ENCODE measurements at places on chromosomes 2 and 18.
A peak's percentile ranks its signal among the peaks of the same experiment; 100 is the strongest.

- DNase-seq, result no peak
These were observed 169.2 kb downstream of the TRIM43 start for GRCh38 chr2:95760806-95761525.

DNA sequence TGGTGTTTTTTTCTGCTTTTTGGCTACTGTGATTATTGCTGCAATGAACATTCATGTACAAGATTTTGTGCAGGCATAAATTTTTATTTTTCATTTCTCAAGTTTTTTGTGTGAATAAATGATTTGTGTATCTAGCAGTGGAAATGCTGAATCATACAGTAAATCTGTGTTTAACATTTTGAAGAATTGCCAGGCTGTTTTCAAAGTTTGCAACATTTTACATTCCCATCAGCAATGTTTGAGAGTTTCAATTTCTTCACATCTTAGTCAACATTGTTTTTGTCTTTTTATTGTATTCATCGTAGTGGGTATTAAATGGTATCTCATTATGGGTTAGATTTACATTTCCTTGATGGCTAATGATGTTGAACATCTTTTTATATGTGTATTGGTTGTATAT, 98.8 kb upstream of the RBMS1 start:
- DNase-seq, result no peak

DNA sequence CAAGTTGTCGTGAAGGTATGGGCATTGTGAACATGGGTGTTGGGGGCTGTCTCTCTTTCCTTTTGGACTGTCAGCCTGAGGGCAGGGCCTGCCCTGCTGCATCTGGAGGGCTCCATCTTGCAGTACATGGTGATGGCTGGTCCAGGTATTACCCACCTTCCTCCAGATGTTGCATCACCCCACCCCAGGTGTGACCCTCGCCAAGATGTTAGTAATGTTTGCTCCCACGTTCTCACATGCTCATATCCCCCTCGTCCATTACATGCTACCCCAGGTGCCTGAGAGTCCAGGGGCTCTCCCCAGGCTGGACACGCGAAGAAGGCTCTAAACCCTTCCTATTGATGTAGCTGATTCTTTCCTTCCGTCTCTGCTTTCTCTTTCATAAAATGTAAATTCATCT, 13.9 kb downstream of the ZAP70 start:
- DNase-seq, result no peak

DNA sequence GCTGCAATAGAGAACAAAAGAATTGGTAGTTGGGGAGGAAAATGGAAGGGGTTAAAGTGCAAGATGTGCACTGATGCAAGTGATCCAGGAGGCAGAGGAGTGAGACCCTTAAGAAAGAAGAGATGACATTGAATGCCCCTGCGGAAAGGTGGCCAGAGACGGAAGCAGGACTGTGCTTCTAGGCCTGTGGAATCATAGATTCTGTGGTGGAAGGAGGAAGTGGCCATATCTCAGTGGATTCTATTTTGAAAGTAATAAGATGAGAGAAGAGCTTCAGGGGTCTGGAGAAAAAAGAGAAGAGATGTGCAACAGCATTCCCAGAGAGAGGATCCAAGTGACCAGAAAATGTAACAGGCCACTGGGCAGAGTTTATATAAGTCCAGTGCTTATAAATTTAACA, 18.6 kb upstream of the GYPC start:
- DNase-seq, result no peak

GRCh38 chr2:149486664-149487063, 100.9 kb downstream of the MMADHC start:
- DNase-seq, result no peak

DNA sequence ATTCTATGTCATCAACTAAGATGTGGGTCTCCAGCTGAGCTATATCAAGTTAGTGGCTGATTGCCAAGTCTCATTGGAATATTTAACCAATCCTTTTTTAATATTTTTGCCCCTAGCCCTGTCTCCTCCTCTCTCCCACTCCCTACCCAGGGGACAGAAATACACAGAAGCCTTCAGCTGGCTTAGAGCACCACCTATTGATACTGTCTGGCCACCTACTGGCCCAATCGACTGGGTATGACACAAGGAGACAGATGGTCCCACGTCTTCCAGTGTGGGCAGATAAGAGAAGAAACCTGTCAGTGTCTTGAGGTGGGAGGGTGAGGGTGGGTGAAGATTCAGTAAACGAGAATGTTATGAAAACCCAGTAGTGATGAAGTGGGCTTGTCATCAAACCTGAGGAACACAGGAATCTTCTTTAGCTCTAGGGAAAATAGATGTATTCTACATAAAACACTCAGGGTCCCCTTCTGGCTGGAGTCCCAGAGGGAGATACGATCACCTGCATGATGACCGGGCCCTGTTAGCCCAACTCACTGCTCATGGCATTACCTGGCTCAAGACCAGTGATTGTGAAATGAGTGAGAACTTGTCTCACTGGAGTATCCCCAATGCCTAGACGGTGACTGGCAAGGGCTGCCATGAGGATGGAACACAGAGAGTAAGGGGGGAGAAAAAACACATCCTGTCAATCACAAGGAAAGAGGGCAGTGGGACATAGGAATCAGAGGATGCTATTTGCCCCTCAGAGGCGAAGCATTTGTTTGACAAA, 26.7 kb downstream of the POLR1A start:
- no peak for DNase-seq

GRCh38 chr2:63871864-63872263, 30.2 kb downstream of the UGP2 start:
- no peak for DNase-seq

DNA sequence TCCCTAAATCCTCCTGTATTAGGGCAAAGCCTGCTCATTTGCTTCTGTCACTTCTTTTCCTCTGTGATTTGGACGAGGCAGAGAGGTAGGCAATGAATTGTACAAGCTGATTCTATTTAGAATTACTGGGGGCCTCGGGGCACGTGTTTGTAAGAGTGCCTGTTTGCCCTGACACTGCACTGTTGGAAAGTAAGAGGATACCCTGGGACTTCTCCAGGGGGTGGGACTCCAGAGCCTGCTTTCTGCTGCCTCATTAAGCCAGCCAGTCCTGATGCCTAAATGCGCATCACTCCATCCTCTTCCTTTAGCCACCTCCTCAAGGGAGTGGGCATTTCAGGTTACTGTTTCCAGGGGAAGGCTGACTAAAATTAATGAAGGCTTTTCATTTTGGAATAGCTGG, 134.3 kb downstream of the TDRD15 start:
- no peak for DNase-seq

GRCh38 chr2:120029672-120030640, 17.1 kb downstream of the EPB41L5 start:
- DNase-seq, result no peak

- DNase-seq, result no peak
These were observed 46.7 kb downstream of the GPC1 start for GRCh38 chr2:240482141-240482540.

DNA sequence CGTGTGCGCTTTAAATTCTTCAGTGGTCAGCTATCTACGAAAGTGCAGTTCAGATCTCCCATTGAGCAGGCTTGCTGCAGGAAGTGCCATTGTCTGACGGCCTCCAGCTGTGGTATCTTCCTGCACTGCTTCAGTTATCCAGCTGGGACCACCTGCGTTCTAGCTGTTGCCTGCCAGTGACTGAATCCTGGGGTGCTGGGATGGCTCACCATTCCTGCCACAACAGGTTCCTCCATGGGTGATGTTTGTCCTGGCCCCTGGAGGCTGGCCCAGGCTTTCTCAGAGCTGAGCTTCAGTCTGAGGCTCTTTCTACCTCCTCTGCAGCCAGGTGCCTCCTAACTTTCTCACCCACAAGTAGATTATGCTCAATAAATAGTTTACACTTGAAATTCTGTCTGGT, 498.5 kb upstream of the HS6ST1 start:
- DNase-seq, result no peak

- peak; percentile 66 for DNase-seq
These were observed 71.0 kb downstream of the NOL4 start for GRCh38 chr18:34153711-34154110.

DNA sequence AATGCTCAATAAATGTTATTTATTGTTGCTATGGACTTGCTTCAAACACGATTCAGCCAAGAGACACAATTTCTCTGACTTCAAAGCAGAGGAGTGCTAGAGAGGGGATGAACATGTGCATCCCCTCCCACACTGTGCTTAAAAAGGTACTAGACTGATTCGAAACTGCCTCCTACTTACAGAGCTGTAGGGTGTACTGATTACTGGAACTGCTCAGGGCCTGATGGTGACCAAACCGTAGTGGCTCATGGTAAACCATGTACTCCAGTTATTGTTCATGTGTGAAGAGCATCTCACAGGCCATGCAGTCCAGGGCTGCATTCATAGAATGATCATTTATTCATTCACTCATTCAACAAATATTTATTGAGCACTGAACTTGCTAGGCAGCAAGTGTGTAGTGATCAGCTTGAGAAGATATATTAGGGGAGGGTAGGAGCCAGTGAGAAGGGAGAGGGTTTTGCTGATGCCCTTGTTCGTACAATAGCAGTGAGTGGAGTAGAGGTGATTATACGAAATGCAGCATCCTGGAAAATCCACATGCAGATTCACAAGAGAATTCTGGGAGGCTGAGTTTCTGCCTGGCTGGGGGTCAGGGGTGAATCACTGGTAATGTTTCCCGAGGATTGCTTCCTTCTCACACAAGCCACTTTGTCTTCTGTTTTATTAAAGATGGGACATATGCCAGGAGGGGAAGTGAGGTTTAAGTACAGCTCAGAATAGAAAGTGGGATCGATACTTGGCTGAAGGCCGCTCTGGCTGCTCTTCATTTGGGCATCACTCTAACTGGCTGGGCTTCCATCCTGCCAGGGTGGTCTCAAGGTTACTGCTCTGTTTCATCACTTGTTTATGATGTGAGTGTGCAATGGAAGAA, 245.4 kb downstream of the RAD51AP2 start:
- no peak for DNase-seq

DNA sequence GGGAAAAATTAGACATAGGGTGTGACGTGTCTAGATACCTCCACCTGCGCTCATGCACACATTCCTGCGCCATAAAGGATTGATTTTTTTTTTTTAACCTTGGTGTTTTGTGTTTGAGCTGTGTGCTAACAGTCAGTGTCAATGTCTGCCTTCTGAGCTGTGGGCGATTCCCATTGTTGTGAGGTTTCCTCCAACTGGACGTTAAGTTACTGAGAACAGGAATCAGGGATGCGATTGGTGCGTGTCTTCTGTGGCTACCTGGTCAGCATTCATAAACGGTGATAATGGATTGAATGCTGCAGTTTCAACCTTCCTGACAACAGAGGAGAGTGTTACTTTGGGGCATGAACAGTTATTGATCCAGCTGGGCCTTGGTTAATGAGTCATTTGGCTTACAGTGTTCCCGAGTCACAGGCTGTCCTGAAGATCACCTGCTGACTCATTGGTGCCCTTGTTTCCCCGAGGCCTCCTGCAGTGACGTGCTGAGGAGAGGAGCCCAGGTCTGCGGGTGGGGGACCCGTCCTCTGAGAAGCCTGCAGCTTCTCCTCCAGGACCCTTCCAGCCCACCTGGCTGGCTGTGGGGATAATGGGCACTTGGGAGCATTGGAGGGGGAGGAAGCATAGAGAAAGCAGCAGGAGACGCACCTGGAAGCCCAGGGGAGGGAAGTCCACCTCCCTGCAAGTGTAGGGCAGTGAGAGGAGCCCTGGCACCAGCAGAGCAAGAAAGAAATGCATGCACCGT, 25.8 kb upstream of the CABYR start:
- no peak for DNase-seq

DNA sequence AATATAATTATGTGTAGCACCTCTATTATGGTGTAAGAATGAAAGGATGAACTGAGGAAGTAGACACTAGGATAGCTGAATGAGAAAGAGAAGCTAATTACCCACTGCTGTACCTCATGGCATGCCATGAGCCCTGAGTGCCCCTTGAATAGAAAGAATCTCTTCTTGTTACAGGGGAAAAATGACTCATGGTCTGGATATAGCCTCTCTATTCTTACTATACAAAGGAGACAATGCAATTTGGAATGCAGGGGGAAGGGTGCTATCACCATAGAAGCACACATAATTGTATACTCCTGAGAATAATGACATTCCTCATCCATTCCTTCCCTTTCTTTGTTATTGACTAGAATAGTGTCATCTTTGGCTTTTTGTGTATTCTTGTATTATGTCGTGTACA, 385.2 kb downstream of the CDH7 start:
- peak; percentile 41 for DNase-seq

DNA sequence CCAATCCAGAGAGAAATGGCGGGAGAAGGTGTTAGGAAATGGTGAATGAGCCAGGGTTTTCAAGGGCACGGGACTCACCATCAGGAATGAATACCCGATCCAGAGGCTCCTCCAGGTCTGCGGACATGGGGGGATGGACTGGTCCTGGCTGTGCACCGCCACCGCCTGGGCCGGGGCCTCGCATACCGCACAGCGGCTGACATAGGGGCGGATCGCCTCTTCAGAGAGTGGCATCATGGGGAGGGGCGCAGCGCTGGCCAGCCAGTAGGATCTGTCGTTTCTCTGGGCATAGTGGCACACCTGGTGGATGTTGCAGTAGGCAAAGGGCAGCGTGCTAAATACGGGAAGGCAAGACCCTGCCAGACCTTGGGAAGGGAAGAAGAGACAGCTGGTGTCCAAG, 156.1 kb downstream of the COL4A4 start:
- no peak for DNase-seq

Measured in NCI-H748 treated with DMSO at 0.1 percent for 48 hours (cell line).